Stimulated activated CD4-positive, alpha-beta T cell treated with anti-CD3 and anti-CD28 coated beads, TNF-alpha, amount 100 ng/mL, for 1 hour (primary cell): ENCODE measurements at places on chromosomes 16 and 17.

GRCh38 chr17:57412520-57413096 lies 156.3 kb downstream of the MSI2 start:
- DNase-seq: no peak

GRCh38 chr17:36183001-36183971 lies 6.8 kb upstream of the TBC1D3B start:
- no peak for DNase-seq

- DNase-seq: no peak
Measured at GRCh38 chr17:39365242-39365641, 36.2 kb downstream of the FBXL20 start.

DNA sequence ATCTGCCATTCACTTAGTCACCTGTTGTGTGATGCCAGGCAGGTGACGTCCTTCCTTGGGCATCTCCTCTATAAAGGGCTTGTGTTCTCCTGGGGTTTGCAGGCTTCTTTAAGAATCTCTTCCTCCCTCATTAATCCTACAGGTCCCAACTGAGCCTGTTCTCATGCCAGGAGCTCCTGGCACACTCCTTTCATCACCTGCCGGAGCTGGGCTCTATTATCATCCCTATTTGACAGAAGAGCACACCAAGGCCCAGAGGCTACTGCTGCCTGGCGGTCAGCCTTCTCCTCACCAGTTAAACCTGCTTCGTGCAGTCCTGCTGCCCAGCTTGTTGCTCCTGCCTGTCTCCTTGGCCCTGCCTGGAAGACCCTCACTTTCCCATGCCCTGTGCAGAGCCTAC lies 51.2 kb downstream of the RAI1 start:
- DNase-seq: no peak

DNA sequence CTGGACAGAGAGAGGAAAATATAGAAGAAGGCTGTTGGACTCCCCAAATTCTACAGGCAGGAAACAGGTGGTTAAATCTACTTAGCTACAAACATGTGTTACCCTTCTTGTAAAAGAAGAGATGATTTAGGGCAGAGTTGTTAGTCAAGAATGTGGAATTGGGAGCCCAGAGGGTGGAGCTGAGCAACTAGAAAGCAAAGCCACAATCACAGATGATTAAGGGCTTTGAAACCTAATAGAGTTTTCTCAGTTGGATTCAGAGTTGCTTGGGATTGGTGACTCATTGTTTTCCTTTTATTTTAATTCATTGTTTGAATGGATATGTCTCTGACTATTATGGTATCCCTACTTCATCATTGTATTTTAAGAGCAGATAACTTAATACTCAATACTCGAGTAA lies 6.2 kb downstream of the ACSM5 start:
- DNase-seq: no peak
